ENCODE measurements at places on chromosomes 2 and 18.
A peak's percentile ranks its signal among the peaks of the same experiment; 100 is the strongest.

GRCh38 chr2:27566628-27567027 lies 16.2 kb upstream of the ZNF512 start:
- DNase-seq: no peak

- peak; percentile 43 for DNase-seq
These were observed 4.7 kb downstream of the ESPNL start for GRCh38 chr2:238104691-238105371.

GRCh38 chr2:25620077-25620476 lies 53.3 kb downstream of the DTNB start:
- DNase-seq: no peak

DNA sequence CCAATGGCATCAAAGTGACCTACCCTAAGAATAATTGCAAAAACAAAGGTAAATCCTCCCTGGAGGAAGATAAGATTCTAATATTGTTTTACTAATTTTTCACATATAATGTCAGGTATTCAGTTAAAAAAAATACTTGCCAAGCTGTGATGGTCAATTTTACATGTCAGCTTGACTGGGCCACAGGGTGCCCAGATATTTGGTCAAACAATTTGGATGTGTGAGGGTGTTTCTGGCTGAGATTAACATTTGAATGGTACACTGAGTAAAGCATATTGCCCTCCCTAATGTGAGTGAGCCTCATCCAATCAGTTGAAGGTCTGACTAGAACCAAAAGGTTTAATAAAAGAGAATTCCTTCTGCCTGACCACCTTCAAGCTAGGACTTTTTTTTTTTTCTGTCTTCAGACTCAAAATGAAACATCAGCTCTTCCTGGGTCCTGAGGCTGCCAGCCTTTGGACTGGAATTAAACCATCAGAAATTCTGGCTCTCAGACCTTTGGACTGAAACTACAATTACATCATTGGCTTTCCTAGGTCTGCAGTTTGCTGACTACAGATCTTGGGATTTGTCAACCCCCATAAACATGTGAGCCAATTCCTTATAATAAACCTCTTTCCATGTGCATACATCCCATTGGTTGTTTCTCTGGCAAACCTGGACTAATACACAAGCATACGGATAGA lies 65.4 kb downstream of the LDAH start:
- DNase-seq: no peak

DNA sequence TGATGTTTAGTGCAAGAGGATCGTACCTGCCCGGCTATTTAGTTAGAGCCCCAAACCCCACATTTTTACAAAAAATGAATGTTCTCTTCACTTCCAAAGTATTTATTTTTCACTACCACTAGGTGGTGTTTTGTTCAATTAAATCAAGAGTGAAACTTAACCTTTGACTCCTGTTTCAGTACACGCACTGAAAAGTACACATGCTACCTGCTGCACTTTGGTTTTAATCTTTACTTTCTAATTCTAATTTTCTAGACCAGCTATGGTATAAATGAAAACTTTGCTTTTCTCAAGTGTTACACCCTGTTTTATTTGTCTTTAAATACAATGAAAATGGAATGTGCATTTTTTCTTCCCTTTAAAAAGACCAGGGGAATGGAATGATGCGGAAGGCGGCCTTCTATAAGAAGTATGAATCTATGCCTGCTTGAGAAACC lies 31.4 kb upstream of the CHN1 start:
- DNase-seq: no peak

DNA sequence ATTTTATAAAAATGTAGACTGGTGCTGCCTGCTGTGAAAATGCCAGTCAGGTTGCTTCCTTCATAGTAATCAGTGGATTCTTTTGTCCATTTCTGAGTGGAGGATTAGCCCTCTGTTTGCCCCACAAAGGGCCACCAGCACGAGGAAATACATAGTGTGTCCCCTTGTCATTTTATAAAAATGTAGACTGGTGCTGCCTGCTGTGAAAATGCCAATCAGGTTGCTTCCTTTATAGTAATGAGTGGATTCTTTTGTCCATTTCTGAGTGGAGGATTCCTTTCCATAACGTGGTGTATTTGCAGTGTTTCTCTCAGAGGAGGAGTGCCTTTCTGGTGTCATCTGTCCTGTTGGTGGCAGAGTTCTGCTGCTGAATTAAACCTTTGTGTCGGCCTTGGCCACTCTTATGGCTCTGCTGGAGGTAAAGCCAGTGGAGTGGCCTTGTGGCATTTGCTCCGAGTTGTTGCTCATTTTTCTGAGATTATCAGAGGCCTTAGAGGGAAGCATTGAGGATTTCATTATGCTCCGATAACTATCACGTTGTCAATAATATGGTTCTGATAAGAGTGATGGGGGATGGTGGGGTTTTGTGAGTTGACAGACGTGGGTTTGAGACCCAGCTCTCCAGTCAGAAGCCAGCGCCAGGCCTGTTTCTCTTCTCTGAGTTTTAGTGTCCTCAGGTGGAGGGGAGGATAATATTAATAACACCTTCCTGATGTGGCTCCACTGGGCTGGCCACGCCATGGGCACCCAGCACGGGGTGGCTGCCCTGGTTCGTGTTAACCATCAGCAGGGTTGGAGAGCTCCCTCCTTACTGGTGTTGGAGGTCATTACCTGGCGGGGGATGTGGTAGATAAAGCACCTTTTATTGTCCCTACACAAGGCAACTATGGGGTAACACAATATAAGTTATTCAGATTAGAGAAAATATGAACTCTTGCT lies 96.6 kb downstream of the NEDD4L start:
- no peak for DNase-seq

DNA sequence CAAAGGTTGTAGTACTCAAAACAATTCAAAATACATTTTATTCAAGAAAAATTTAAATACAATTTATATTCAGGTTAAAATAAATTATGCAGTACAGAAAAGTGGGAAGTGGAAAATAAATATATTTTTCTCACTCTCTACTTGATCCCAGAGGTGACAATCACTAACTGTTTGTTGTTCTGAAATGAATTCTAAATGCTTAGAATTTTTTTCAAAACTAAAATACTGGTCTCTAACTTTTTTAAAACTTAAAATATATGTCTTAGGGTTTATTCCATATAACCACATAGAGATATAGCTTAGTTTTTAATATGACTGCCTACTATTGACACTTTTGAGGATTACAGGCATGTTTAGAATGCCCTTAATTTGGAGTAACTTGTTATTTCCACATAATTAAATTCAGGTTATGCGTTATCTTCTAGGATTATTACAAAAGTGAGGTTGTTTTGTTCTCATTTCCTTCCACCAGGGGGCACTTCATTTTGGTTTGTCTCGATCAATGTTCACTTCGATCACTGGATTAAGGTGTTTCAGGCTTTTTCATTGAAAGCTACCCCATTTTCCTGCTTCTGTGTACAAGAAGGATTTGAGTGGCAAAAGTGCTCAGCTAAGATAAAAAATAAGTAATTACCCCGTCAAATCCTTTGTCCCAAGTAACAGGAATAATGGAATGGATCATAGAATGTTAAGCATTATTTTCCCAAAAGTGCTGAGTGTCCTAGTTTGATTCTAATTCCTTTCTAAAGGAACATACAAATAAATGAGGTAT lies 27.1 kb upstream of the TFPI start:
- no peak for DNase-seq

GRCh38 chr18:29383311-29384273 lies 1206.7 kb upstream of the CDH2 start:
- DNase-seq: no peak

- no peak for DNase-seq
These were observed 49.4 kb downstream of the AOX1 start for GRCh38 chr2:200635251-200635650.
